ENCODE measurements at places on chromosomes 11 and 22.

DNA sequence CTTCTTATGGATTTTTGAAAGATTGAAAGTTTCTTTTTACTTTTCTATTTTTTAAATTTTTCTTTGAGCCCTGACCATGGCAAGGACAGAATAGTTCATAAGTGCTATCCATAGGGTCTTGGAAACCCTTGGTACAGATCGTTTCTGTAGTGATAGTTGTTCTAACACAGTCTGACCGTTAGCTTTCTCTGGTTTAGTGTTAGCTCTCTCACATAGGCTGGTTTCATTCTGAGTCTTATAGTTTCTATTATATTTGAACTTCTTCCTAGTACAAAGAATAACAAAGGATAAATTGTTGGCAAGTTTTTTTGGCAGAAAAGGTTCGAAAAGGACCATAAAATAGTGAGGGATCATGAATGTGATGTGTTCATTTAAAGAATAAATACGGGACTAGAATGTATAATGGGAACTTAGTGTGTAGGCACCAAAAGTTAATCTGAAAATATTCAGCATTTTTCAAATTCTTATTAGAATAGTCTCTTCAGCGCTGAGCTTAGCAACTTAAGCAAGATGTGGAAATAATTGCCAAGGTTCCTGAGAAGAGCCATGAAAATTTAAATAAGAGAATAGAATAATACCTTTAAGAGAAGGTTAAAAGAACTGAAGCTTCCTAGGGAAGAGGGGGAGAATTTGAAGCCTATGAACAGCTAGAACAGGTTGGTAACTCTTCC is 24.1 kb downstream of the FDX1 start:
- DNase-seq, result peak; percentile 81

DNA sequence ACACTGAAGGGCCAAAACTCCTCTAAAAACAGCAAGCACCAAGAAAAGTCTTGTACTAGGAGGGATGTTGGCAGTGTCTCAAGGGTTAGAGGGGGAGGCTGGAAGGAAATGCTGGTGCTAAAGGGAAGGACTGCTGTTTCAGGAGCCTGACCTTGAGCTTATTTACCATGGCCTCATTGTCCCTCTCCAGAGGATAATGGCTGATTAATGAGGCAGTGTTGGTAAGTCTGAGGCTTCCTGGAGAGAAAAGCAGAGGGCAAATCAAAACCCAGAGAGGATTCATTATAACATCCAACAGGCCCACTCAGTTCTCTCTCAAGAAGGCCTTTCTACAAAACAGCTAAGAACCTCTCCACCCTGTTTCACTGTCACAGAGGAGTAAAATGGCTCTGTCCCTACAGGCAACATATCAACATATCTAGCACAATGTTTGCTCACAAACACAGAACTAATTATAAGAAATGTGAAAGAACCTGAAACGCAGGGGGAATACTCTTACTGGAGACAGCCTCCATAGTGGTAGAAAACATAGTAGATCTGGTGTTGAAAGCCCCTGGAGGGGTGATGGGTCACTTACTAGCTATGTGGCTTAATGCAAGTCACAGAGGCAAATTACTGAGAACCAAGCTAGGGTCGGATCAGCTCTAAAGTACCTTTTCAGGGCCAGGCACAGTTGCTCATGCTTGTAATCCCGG is 31.4 kb downstream of the NUMA1 start:
- DNase-seq, result no peak

GRCh38 chr11:80321786-80322185 is 881.0 kb upstream of the TENM4 start:
- no peak for DNase-seq

GRCh38 chr11:68266936-68267880 is 4.6 kb downstream of the C11orf24 start:
- no peak for DNase-seq

All from activated CD4-positive, alpha-beta T cell treated with anti-CD3 and anti-CD28 coated beads, Interleukin-2, Interleukin-4, amounts not matched to agents 100 ng/mL and 50 ng/mL, durations not matched to agents 16 hours and 8 hours (primary cell).